ENCODE measurements at places on chromosomes 6 and 20. TPM values are rescaled to one million over a fixed set of nuclear protein-coding genes. Genes with fewer than 3 reads are reported as not detected.

DNA sequence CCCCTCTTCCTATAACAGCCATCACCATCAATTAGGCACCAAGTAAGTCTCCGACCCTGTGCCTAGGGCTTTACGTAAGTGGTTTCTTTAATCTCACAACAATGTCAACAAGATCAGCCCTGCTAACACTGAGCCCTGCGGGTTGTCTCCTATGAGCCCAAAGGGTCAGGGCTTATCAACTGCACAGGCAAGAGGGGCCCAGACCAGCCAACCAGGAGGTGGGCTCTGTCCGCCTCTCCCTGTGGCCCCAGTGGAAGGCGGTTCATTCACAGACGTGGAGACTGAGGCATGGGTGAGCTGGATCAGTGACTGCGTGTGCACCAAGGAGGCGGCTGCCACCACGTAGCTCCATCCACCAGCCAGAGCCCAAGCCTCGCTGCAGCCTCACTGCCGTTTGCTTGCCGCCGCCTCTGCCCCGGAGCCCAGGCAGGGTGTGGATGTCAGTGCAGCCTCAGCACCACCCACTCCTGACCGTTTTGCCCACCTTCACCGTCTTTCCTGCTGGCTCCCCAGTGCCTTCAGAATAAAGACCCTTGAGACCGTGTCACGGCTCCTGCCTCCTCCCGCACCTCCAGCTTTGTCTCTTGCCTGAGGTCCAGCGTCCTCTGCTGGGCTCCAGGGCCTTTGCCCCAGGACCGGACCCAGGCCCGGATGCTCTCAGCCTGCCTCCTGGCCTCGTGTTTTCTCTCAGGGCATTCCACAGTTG, 78.7 kb downstream of the DLL1 start:
- peak; percentile 32 for DNase-seq

DNA sequence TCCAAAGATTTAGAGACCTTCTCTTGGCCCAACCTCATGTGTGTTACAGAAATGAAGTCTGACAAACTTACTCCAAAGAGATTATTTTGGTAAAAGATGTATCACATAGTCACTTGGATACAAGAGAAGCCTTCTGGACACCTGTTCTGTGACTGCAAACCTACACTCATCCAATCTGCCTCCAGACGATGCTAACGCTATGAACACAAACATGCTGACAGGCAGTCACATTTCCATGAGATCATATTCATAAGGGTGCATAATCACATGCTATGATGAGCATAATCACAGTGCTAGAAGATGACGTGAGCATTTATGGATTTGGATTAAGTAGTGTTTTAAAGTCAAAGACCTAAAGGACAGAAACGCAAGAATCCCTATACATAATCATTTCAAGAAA, 340.2 kb downstream of the HACE1 start:
- DNase-seq, result no peak

GRCh38 chr6:45956663-45957062, 59.0 kb downstream of the CLIC5 start:
- no peak for DNase-seq

DNA sequence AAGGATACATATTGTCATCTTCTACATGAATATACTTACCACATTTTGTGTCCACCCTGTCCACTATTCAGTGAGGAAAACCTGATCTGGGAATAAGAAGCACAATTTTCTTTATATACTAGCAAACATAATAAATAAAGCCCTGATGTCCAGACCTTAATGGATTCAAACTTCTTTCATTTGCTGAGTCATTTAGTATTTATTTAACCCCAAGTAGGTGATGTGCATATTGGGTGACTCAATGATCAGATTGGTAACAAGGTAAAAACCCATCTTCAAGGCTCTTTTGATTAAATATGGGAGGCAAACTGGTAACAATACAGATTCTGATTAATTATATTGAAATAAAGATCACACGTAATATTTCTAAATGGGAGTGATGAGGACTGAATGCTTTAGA, 1159.8 kb upstream of the EYS start:
- DNase-seq, result no peak

MYBL2 gene
- 80.8 TPM for total RNA-seq
